RPMI7951 (cell line): ENCODE measurements at places on chromosomes 6 and 20. TPM values are rescaled to one million over a fixed set of nuclear protein-coding genes. Genes with fewer than 3 reads are reported as not detected.

Gene FBXO5
- 75.8 and 102 TPM in 2 replicates for total RNA-seq

Gene HSPA1L
- 0.68 and 0.84 TPM in 2 replicates for total RNA-seq

Gene WFDC10B
- 0.88 and 3.5 TPM in 2 replicates for total RNA-seq

Gene TSPO2
- not detected in 2 replicates for total RNA-seq
